Coronary artery (tissue), 2 donors: ENCODE measurements at places on chromosomes 5 and 9.

DNA sequence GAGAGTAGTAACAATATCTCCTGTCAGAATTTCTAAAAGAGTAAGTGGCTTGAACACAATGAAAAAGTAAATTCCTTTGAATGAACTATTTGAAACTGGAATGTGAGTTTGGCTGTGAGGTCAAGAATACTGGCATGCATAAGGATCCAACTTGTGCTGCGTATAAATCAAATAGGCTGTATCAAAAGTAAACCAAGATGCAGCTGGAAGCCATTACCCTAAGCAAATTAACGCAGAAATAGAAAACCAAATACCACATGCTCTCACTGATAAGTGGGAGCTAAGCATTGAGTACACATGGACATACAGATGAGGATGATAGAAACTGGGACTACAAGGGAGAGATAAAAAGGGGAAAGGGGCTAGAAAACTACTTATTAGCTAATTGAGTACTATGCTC lies 24.0 kb upstream of the SRFBP1 start:
- no peak for DNase-seq

DNA sequence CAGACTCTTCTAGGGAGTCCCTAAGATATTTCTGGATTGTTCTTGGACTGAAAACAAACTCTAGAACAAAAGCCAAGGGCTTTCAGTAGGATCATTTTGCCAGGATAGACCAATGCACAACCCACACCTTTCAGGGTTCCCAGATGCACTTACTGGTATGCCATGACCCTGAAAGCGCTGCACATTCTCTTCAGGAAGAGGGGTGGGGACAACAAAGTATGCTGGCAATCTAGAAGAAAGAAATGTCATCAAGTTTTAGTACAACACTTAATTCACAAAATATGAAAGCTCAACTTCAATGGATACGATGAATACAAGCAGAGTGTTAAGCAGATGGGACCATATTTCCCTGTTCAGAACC lies 57.2 kb downstream of the MTMR12 start:
- DNase-seq, result no peak

DNA sequence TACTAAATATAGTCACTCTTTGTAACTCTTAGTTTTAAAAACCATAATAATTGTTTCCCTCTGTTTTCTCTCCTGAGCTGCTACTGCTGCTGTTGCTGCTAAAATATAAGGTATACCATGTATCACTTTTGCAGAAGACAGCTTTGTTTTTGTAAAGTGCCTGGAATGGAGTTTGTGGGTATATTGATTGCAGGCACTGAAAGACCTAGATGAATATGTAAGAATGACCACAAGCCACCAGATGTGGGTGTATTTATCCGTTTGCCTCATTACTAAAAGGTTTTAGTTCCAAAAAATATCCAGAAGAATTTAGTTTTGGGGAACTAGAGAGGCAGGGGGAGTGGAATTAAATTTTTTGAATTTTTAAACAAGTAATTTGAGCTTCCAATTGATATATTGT lies 151.1 kb upstream of the CDKN2B start:
- no peak for DNase-seq

DNA sequence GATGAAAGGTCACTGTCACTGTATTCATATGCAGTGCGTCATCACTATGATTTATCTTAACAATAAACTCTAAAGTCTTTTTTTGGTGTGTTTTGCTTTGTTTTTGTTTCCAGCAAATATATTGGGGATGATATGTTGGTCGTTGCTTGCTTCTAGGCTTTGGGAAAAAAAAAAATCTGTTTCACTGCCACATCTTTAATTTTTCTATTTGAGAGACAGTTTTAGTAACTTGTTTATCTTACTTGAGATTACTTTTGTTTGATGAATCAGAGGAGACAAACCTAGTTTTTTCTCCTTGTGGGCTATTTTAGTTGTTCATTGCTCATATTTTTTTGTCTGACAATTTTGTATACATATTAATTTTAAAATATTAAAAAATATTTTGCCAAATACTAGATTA lies 19.4 kb downstream of the CWC27 start:
- no peak for DNase-seq

DNA sequence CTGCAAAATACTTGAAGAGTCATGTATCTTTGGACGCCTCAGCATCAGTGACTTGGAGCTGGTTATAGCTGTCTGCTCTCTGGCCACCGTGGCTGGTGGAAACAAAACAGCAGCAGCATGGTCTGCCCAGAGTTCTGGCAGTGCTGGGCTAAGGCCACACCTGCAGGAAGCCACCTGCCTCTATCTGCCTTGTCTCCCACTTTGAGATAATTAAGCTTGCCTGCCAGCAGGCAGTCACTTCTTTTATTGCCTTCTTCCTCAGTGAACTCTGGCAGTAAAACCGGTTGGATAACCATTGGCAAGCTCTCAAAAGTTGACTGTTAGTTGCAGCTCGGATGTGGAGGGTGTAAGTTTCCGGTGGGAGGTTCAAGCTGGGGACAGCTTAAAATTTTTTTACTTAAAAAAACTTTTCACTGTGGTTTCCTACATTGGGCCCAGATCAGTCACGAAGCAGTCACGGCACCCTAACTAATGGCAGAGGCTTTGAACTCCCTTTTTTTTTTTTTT lies 4.9 kb downstream of the SMIM3 start:
- no peak for DNase-seq

GRCh38 chr5:152004095-152004494 lies 79.4 kb upstream of the GLRA1 start:
- DNase-seq, result no peak
